ENCODE measurements at places on chromosomes 6 and 20. TPM values are rescaled to one million over a fixed set of nuclear protein-coding genes. Genes with fewer than 3 reads are reported as not detected.

DOK5 gene
- 17.3 TPM for total RNA-seq

PRSS16 gene
- 2.5 TPM for total RNA-seq

OPN5 gene
- total RNA-seq = not detected

DNA sequence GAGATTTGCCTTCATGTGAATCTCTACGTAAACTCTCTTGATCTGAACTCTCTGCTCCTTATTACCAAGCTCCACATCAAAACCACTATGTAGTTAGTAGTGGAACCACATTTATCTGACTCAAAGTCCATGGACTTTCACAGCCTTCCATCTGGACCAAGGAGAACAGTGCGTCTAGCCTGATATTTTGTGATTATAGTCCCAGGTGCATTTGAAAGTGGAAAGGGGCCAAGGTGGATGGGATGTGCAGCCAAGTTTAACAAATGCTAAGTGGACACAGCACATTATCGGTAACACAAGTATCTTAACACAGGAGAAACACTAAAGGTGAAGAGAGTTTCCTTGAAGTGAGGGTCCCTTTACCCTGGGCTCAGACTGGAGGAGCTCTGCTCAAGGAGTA, 281.2 kb upstream of the SGK1 start:
- no peak for DNase-seq

DNA sequence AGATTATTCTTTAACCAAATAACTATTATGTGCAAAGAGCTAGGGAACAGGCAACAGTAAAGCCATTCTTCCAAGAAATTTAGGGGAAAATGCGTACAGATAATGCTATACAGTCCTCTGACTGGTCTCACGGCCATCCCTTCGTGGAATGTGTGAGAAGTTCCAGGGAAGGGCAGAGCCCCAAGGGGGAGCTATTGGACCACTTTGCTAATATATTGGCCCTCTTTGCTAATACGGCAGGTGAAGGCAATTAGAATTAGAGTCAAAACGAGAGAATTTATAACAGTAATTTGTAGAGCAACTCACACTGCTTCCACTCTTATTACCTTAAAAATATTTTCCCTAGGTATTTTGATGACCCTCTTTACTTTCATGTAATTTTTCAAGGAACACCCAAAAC, 140.4 kb downstream of the IMPG1 start:
- no peak for DNase-seq

DNA sequence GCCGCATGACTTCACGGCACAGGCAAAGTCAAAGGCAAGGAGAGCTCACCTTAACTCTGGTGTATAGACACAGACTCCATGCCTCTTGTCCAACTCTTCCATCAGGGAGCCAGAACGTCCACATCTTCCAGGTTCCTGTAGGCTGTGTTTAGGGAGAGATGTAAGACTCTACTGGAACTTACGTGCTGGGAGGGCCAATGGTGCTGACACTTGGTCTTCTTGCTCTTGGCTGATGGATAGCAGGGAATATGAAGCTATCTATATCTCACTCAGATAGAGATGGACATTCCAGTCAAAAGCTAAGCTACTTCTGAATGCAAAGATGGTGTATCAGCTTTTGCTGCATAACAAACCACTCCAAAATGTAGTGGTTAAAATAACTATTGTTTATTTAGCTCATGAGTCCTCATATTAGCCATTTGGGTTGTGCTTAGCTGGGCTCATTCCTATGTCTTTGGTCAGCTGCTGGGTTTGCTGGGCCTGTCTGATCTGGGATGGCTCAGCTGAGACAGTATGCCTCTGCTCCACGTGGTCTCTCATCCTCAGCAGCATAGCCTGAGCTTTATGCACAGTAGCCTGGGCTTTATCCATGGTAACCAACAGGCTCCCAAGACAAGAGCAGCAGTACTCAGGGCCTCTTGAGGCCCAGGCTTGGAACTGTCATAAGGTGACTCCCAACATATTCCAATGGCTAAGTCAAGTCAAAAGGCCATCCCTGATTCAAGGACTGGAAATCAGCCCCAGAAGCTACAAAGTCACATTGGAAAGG, 111.6 kb downstream of the SNX5 start:
- DNase-seq = no peak

DNA sequence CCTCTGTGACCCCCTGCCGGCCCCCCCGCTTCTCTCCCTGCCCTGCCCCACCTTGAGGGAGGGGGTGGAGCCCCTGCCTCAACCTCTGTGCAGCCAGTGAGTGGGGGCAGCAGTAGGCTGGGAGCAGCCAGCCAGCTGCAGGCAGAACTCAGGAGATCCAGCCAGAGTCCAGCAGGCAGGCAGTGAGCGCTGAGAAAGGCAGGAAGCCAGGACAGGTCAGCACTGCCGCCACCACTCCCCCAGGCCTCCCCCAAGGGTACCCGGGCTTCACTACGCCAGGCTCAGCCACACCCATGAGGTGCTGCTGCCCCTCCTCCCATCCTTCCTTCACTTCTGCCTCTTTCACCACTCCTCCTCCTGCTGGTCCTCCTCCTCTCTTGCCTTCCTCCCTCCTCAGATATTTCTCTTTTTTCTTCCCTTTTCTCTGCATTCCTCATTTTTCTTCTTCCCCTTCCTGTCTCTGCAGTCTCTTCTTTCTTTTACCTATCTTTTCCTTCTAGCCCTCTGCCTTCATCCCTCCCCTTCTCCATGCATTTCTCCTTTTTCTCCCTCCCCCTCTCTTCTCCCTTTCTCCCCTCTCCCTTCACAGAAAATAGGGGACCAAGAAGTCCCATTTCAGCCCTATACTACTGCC, 11.5 kb downstream of the TMEM63B start:
- DNase-seq = no peak

DNA sequence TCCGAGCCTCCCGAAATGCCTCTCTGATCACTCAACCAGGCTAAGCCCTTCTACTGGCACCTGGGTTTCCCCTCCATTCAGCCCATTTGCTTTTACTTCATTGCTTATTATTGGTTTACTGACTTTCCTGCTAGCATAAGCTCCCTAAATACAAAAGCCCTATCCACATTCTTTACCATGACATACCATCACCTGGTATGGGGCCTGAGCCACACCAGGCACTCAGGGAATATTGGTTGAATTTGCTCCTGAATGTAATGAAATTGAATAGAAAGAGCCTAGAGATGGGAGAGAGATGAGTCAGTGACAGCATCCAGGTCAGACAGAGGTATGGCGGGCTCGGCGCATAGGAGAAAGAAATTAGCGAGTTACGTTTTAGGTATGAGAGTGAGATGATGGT, 120.0 kb downstream of the CD164 start:
- no peak for DNase-seq

GRCh38 chr20:8515810-8516435, 383.9 kb downstream of the PLCB1 start:
- no peak for DNase-seq

DNA sequence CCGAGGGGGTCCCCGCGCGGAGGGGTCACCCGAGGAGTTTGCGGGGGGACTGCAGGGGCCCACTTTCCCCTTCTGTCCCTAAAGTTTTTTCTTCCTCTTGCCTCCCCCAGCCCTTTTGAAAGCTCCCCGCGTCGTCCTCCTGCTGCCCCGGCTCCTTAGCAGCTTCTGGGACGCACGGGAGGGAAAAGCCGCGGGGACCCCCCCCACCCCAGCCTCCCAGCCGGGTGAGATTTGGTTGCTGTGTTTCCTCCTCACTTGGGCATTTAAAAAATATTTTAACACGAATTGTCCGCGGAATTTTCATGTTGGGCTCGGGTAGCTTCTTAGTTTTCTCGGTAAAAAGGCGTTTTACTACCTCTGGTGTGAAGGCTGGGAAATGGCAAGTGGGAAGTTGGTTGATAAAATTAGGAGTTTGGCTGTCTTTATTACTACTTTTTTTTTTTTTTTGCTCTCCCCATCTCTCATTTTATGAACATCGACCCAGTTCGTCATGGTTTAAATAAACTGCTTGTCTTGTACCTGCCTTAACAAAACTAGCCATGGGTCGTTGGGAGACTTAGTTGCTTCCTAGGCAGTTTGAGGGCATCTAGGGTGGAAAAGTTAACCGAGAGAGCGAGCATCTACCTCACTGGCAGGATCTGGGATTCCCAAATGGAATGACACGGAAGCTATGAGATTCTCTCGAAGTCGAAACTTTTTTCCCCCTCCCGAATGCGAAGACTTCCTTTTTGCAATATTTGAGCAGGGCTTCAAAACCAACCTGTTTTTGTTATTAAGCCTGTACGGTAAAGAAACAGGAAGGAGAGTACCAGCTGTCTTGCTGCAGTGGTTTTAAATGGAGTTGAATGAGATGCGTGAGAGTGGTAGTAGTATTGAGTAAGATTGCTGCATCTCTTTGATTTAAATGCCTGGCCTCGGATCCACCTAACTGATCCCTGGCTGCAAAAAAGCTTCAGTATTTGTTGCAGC, 868 bp downstream of the NCOA3 start:
- DNase-seq = no peak
